ENCODE measurements at places on chromosomes 2 and 18.

DNA sequence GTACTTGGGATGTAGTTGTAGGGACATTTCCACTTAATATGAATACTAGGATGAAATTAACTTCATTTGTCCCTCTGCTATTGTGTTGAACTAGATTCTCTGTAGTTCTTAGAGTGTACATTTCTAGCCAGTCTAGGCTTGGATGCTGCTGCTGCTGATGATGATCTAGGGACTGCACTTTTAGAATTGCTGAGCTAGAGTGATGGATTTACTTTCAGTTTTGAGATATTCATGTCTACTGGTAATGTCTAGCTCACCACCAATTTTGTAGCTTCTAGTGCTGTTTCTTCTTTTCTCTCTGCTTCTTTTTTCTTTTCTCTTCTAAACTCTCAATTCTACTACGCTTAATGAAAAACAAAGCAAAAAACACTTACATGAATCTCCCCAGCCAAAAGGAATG lies 49.4 kb downstream of the MRPS9 start:
- no peak for DNase-seq

DNA sequence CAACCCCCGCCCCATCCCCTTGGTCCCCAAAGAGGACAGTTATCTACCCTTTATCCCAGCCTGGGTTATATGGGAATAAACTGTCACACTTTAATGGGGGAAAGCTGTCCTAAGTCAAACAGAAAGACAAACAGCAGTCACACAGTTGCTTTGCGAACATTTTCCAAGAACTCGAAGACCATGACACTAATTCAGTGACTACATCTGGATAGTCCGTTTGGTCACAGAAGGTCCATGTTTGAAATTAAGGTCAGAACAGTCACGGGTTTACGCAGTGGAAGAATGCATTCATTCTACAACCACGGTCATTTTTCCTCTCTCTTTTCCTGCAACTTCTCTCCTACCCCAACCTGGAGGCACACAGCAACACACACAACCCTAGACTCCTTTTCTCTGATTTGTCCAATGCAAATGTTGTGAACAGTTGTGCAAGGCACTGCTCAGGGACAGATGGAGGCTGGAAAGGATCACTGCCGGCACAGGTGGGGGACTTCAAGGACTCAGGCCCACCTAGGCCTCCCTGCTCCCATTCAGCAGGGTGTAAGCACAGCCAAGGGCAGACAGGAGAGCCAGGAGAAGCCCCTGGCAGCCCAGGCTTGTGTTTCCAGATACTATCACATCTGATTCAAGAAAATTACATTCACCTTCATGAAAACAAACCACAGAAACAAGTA lies 39.9 kb downstream of the ZNF516 start:
- no peak for DNase-seq

DNA sequence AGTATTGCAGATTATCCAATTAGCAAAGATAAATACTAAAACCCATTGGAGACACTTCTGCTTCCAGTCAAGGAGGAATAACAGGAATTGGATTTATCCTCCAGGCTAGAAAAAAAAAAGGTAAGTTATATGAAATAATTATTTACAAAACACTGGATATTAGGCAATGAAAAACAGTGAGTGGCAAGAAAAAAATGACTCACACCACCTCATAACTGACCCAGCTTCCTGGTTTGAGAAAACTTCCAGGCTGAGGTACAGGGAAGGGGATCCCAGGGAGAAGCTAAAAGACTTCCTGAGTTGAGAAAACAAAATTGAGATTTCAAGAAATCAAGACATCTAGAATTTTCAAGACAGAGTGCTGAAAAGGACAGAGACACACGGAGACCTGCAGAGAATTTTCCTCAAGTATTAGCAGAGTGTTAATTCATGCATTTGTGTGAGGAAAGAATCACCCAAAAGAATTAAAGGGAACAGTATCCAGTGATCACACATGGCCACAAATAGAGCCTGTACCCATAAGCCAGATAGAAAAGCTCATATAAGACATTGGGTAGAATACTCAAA lies 17.4 kb downstream of the SRD5A2 start:
- no peak for DNase-seq

- DNase-seq, result peak; percentile 52
Observed at GRCh38 chr18:12015416-12016062, 34.2 kb downstream of the IMPA2 start.

- no peak for DNase-seq
Observed at GRCh38 chr2:99692785-99693184, 203.0 kb upstream of the REV1 start.

- no peak for DNase-seq
Observed at GRCh38 chr2:168201584-168202116, 45.7 kb downstream of the STK39 start.

GRCh38 chr2:233419602-233420391 lies 65.5 kb downstream of the DGKD start:
- DNase-seq, result no peak

DNA sequence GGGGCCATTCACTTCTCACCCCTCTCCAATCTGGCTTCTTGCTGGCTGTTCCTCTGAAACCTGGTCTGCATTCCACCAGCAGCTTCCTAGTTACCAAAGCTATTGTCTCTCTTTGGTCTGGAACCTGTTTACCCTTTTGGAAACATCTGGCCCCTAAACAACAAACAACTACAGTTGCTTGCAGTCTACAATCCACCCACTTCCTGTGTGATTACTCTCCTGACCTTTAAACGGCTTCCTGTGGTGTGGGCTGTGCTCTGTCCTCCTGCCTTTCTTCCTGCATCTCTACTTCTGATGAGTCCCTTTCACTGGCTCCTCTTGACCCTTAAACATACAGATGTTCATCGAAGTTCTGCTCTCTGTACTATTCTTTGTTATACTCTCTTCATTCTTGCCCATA lies 303.8 kb downstream of the TDRD15 start:
- no peak for DNase-seq

GRCh38 chr2:103123516-103123915 lies 361.7 kb downstream of the TMEM182 start:
- no peak for DNase-seq

- no peak for DNase-seq
Observed at GRCh38 chr2:160384791-160385190, 108.8 kb downstream of the RBMS1 start.

DNA sequence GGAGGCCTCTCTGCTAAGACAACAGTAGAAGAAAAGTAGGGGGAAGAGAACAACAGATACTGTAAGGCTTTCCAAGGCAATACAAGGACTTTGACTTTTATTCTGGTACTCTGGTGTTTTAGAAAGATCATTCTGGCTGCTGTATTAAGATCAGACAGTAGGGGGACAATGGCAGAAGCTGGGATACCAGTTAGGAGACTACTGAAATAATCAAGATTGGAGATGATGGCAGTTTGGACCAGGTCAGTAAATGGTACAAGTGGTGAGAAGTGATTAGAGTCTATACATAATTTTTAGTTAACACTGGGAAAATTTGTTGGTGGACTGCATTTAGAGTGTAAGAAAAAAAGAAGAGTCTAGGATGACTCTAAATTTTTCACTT lies 139.7 kb downstream of the ROCK1 start:
- no peak for DNase-seq

- no peak for DNase-seq
Observed at GRCh38 chr2:173874894-173875237, 90.3 kb downstream of the SP3 start.

GRCh38 chr2:68811364-68811763 lies 59.8 kb downstream of the BMP10 start:
- DNase-seq, result peak; percentile 64

- DNase-seq, result no peak
Observed at GRCh38 chr2:5849562-5849961, 157.4 kb downstream of the SOX11 start.

- DNase-seq, result peak; percentile 34
Observed at GRCh38 chr2:28030600-28030999, 140.1 kb downstream of the BABAM2 start.

DNA sequence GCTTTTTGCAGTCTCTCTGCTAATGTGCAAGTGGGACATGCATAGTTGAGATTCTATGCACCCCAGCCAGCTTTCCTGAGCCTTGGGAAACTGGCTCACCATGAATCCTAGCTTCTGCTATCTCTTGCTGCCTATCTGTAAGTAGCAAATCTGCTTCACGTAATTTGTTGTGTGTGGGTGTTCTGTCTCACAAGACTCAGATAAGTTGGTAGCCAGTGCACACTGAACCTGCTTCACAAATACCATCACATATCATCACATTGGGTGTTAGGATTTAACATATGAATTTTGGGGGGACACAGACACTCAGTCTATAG lies 13.9 kb upstream of the VRK2 start:
- DNase-seq, result no peak

GRCh38 chr18:75111760-75112159 lies 97.2 kb downstream of the PTGR3 start:
- no peak for DNase-seq

- no peak for DNase-seq
Observed at GRCh38 chr2:221514305-221515040, 57.6 kb downstream of the EPHA4 start.

GRCh38 chr18:10798727-10799550 lies 273.1 kb downstream of the NAPG start:
- DNase-seq, result no peak

DNA sequence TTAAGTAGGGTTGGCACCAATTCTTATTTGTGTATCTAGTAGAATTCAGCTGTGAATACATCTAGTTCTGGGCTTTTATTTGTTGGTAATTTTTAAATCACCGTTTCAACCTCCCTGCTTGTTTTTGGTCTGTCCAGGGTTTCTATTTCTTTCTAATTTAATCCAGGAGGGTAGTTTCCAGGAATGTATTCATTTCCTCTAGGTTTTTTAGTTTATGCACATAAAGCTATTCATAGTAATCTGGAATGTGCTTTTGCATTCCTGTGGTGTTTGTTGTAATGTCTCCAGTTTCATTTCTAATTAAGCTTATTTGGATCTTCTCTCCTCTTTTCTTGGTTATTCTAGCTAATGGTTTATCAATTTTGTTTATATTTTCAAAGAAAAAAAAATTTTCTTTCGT lies 1361.8 kb upstream of the DDX18 start:
- DNase-seq, result no peak

DNA sequence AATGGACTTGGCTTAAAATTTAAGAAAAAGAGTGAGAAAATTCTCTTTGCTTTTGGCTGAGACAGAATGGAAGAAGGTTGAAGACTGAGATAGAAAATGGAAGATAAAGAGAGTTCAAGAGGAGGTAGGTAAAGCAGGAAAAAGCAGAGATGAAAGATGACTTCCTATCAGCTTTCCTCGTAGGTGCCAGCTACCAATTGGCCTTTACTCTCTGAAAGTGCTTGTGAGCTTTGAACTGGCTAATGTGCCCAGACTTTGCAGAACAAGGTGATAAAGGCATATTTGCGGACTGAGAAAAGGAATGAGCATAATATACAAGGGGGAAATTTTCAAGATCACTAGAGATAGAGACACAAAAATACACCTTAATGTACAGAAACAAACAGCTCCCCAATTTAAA lies 54.7 kb upstream of the UBE2E3 start:
- no peak for DNase-seq

DNA sequence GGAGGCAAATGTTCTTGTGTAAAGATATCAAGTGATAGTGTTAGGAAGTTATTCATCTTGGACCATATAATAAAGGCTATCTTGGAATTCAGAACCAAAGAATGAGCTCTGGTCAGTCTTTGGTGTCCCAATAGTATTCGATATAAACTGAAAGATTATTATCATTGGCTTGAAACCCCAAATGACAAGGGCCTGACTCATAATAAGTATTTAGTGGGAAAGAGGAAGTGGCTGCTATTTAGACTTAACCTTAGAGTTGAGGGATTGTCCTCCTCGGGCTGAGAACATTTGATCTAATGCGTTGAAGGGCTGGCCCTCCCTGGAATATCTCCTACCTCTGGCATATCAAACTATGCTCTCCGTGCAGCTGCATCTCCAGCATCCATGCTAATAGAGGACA lies 67.5 kb downstream of the CDH20 start:
- no peak for DNase-seq

DNA sequence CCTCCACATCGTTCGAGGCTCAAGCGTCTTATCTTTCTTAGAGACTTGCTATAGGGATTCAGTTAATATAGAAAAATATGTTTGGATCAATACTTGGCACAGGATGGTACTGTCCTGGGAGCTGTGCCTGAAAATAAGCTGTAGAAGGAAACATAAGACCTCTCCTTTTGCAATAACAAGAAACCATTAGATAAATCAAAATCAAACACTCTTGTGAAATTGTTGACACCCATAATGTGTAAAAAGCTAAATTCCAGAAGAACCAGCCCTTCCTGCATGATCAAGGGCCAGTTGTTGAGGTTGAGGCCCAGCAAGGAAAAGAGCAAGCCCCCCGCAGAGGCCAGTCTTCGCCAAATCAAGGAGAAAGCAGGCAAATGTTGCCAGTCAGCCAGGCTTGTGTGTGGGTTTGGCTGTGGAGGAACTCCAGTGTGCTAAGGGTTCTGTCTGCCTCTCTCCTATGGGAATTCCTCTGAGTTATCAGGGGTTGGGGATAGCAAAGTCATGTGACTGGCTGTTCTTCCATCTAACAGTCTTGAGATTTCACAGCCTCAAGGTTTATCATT lies 185.7 kb downstream of the ACKR3 start:
- no peak for DNase-seq

DNA sequence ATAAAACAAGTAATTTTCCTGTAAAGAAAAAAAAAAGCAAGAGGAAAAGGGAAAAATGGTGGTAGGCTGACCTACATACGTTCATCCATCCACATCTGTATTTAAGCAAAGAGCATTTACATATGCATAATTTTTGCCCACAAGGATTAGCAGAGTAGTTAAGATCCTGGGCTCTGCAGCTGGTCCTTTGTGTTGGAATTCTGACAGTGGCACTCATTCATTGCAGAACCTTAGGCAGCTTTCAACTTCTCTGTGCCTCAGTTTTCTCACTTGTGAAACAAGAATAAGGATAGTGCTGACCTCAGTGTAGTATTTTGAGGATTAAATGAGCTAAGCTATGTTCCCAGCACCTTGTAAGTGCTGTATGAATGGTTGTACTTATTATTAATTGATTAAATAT lies 211.3 kb downstream of the ARL4C start:
- no peak for DNase-seq

DNA sequence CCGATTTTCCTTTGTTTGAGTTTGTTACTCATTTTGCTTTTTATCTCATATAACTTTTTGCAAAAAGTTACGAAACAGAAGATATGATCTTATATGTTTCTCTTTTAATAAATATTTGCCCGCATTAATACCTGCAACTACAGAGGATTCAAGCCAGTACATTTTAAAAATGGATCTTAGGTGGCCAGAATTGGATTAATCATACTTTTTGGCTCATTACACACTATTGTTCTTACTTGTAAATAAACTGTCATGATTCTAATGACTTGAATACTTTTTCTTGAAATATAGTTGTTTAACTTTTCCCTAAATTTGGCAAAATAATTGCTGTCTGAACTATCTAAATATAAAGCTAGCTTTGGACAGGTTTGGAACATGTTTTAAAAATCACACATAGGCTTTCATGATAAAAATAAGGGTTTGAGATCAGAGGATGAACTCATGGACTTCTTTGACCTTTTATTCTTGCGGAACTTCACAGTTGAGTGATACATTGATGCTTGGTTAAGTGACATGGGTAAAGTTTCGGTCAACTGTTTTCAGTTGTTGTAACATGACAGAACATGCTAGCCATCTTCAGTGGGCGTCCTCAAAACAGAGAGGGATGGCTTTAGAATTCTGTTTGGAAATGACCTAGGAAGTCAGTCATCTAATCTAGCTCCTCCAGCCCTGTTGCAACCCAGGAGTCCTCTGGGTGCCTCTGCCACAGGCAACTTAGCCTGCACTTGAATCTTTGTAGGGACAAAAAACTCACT lies 44.5 kb downstream of the LTBP1 start:
- DNase-seq, result no peak

All from right cardiac atrium (tissue), 5 donors.